HS-27A (cell line): ENCODE measurements at places on chromosomes 7 and 10.

- DNase-seq = no peak
Measured at GRCh38 chr10:119104654-119105015, 722 bp downstream of the DENND10 start.

GRCh38 chr7:38855386-38855785, 53.6 kb downstream of the VPS41 start:
- DNase-seq = no peak

GRCh38 chr7:65441010-65441409, 67.4 kb downstream of the ZNF92 start:
- DNase-seq = no peak

GRCh38 chr7:69932034-69932628, 333.9 kb downstream of the AUTS2 start:
- no peak for DNase-seq

DNA sequence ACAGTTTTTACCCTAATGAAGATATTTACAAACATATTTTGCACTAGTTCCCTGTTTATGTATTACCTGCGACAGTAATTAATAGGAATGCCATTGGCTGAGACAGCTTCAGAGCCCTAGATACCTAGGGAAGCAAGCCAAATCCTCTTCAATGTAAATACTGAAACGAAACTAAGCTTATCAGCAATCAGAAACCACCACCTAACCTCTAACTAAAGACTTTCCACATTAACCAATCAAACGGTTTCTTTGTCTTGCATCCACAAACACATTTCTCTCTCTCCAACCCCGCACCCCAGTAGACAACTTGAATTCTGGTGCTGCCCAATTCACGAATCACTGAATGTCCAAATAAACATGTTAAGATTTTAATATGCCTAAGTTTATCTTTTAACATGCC, 474.4 kb upstream of the C7orf33 start:
- no peak for DNase-seq

- no peak for DNase-seq
Measured at GRCh38 chr7:73978661-73979563, 49.1 kb upstream of the ELN start.

- DNase-seq = no peak
Measured at GRCh38 chr7:44258865-44259546, 58.2 kb downstream of the YKT6 start.

DNA sequence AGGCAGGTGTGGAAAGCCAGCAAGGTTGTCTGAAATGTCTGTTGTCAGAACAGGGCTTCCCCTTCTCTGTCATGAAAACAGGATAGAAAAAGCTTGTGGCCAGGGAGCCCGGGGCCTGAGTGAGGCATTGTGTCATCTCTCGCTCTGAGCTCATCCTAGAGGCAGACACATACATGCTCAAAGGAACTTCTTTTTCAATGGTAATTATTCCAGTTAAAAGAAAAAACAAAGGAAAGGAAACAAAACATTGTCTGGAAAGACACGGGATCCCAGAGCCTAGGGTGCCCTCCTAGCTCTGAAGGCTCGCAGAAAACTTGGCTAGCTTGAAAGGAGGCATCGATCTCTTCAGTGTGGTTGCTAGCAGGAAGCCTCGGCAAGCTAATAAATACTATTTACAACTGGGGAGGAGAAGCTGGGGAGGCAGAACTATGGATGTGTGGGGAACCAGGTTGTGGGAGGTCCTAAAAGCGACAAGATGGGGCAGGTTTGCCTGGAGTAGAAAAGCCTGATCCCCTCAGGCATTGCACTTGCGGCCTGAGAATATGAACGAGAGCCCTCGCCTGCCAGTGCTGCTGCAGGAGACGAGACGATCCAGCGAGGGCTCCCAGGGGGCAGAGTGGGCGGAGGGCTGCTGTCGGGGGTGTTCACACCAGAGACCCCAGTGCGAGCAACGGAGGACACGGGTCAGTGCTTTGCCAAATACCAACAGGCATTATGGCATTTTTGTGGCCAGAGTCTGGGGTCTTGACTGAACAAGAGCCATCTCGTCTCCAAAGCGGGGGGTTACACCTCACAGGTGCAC, 32.8 kb upstream of the DGKI start:
- no peak for DNase-seq
